ENCODE measurements at places on chromosomes 1 and 21.

GRCh38 chr1:186740324-186740723 is 60.1 kb upstream of the PTGS2 start:
- H3K27ac ChIP-seq: no peak overlapping the region
- H3K27me3 ChIP-seq: no peaks in the 10 kb centered on the region
- H3K4me3 ChIP-seq: no peak overlapping the region

GRCh38 chr1:59159557-59160203 is 137.2 kb upstream of the FGGY start:
- peaks cover 6% of the 10 kb centered on the region for H3K4me1 ChIP-seq
- H3K36me3 ChIP-seq: no peaks in the 10 kb centered on the region
- no peaks in the 10 kb centered on the region for H3K27me3 ChIP-seq
- H3K27ac ChIP-seq: no peak overlapping the region
- no peak for DNase-seq
- H3K4me3 ChIP-seq: no peak overlapping the region

- H3K36me3 ChIP-seq: peaks cover 26% of the 10 kb centered on the region
- no peaks in the 10 kb centered on the region for H3K27me3 ChIP-seq
- H3K27ac ChIP-seq: no peak overlapping the region
- no peak overlapping the region for H3K4me3 ChIP-seq
- no peak for DNase-seq
- peaks cover 19% of the 10 kb centered on the region for H3K4me1 ChIP-seq
Measured at GRCh38 chr1:205656236-205656635, 24.1 kb downstream of the SLC45A3 start.

- no peaks in the 10 kb centered on the region for H3K4me1 ChIP-seq
- no peak overlapping the region for H3K4me3 ChIP-seq
- no peaks in the 10 kb centered on the region for H3K36me3 ChIP-seq
- DNase-seq: no peak
- no peaks in the 10 kb centered on the region for H3K27me3 ChIP-seq
Measured at GRCh38 chr21:45378258-45378966, 26.6 kb upstream of the COL18A1 start.

DNA sequence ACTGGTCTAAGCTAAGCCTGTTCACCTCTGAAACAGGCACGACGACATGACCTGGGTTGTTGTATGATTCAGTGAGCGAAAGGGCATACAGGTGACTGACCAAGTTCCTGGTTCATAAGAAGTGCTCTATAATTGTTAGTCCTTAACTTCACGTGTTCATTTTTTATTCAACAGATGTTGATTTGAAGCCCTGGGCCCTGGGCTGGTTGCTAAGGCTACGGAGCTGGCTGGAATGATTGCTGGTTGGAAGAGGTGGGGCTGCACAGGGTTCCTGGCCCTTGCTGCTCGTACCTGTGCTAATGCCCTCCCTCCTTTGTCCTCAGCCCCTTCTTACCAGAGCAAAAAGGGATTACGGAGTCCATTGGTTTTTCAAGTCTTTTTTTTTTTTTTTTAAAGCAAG is 111.3 kb upstream of the CSF3R start:
- DNase-seq: no peak
- peaks cover 4% of the 10 kb centered on the region for H3K27me3 ChIP-seq
- no peak overlapping the region for H3K4me3 ChIP-seq

DNA sequence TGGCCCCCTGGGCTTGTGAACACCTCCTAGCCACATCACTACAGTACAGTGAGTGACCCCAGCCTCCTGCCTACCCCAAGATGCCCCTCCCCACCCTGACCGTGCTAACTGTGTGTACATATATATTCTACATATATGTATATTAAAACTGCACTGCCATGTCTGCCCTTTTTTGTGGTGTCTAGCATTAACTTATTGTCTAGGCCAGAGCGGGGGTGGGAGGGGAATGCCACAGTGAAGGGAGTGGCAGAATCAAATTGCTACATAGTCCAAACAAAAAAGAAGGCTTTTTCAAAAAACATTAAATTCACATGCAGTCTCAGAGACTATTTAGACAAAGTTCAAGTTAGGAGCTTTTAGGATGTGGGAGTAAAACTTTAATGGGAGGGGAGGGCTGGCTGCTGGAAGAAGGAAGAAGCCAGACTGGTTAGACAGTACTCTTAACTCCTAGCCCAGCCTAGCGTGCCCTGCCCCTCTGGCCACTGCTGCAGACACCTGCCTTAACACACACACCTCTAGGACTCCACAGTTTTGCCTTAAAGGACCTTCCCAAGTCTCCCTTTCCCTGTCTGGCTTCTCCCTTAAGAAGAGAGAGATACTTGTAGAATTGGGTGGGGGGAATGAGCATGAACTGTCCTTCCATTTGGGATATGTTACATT is 9.4 kb downstream of the PEA15 start:
- no peak overlapping the region for H3K27ac ChIP-seq
- H3K27me3 ChIP-seq: no peaks in the 10 kb centered on the region
- DNase-seq: no peak
- no peak overlapping the region for H3K4me3 ChIP-seq
- H3K4me1 ChIP-seq: no peaks in the 10 kb centered on the region

GRCh38 chr1:154657556-154657955 is 49.6 kb upstream of the ADAR start:
- no peak overlapping the region for H3K4me3 ChIP-seq
- DNase-seq: peak; percentile 48
- H3K36me3 ChIP-seq: no peaks in the 10 kb centered on the region
- no peak overlapping the region for H3K27ac ChIP-seq
- no peaks in the 10 kb centered on the region for H3K4me1 ChIP-seq

- no peak overlapping the region for H3K4me3 ChIP-seq
- no peak overlapping the region for H3K27ac ChIP-seq
- H3K36me3 ChIP-seq: no peaks in the 10 kb centered on the region
- no peaks in the 10 kb centered on the region for H3K27me3 ChIP-seq
- DNase-seq: no peak
Measured at GRCh38 chr1:71135571-71135970, 54.7 kb upstream of the ZRANB2 start.

GRCh38 chr1:151775894-151776664 is 12.8 kb upstream of the MRPL9 start:
- no peak for DNase-seq
- H3K27me3 ChIP-seq: no peaks in the 10 kb centered on the region
- no peak overlapping the region for H3K4me3 ChIP-seq
- H3K36me3 ChIP-seq: peaks cover 11% of the 10 kb centered on the region
- H3K27ac ChIP-seq: no peak overlapping the region
- no peaks in the 10 kb centered on the region for H3K4me1 ChIP-seq

Measured in common myeloid progenitor, CD34-positive (primary cell).